ENCODE measurements at places on chromosomes 12 and 14. TPM values are rescaled to one million over a fixed set of nuclear protein-coding genes. Genes with fewer than 3 reads are reported as not detected.

- H3K4me3 ChIP-seq: no peak overlapping the region
- no peaks in the 10 kb centered on the region for H3K4me1 ChIP-seq
- H3K27me3 ChIP-seq: no peaks in the 10 kb centered on the region
- peaks cover 88% of the 10 kb centered on the region for H3K36me3 ChIP-seq
- DNase-seq: no peak
Measured at GRCh38 chr12:110330544-110330943, 49.5 kb downstream of the ATP2A2 start.

GRCh38 chr12:93786656-93787397 is 109.7 kb downstream of the CRADD start:
- no peaks in the 10 kb centered on the region for H3K4me1 ChIP-seq
- no peaks in the 10 kb centered on the region for H3K36me3 ChIP-seq
- DNase-seq: no peak
- H3K27me3 ChIP-seq: no peaks in the 10 kb centered on the region

- no peak for DNase-seq
- no peaks in the 10 kb centered on the region for H3K4me1 ChIP-seq
- no peak overlapping the region for H3K27ac ChIP-seq
- no peaks in the 10 kb centered on the region for H3K27me3 ChIP-seq
Measured at GRCh38 chr12:96033549-96034389, 1.6 kb downstream of the LTA4H start.

- peaks cover 39% of the 10 kb centered on the region for H3K27me3 ChIP-seq
- H3K36me3 ChIP-seq: no peaks in the 10 kb centered on the region
- H3K4me1 ChIP-seq: peaks cover 5% of the 10 kb centered on the region
- H3K4me3 ChIP-seq: no peak overlapping the region
Measured at GRCh38 chr12:47992776-47993175, 11.5 kb downstream of the COL2A1 start.

DNA sequence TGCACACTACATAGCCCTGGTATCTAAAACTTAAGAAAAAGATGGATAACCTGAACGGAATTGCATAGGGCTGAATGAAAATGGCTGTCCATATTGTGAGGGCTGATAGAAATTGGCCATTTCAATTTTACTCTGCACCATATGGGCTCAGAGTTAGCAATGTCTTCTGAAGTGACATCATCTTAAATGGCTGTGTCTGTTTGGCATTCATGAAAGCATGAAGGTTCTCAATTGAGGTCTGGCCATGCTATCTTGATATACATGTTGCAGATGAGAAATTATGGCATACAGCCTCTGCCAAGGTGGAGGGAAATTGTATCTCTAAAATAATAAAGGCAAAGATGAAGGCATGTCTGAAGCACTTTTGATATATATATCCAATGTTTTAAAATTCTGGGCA is 226.0 kb upstream of the PDE3A start:
- no peaks in the 10 kb centered on the region for H3K36me3 ChIP-seq
- no peak overlapping the region for H3K27ac ChIP-seq
- no peak for DNase-seq
- H3K4me3 ChIP-seq: no peak overlapping the region
- H3K27me3 ChIP-seq: no peaks in the 10 kb centered on the region
- no peaks in the 10 kb centered on the region for H3K4me1 ChIP-seq

GRCh38 chr14:102540315-102541028 is 30.9 kb upstream of the ANKRD9 start:
- H3K36me3 ChIP-seq: no peaks in the 10 kb centered on the region
- no peak overlapping the region for H3K4me3 ChIP-seq
- peaks cover 8% of the 10 kb centered on the region for H3K4me1 ChIP-seq
- no peak overlapping the region for H3K27ac ChIP-seq
- no peak for DNase-seq

DNA sequence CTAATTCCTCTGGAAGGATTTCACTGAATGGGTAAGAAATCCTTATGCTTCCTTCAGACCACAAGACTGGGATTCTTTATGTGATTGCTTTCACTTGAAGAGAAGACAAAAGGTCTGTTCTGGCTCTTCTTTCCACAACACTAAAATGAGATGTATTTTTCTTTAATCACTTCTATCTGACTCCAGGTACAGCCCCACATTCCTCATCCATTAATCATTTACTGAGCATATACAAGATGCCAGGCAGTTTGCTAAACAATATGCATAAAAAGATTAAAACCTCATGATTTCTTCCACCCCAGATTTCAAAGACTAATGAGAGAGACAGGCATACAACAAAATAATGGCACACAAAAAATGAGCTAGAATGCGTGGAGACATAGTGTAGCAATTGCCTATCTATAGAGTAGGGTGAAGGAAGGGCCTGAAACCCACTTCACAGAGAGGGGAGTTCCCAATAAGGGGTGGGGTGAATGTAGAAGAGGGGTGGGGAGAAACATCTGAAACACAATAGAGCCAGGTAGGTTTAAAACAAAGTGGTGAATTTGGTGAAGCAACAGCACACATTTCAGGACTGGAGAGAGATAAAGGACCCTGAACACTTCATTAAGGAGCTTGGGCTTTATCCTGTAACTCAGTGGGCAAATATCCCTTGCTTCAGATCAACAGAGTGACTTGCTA is 65.1 kb upstream of the PRB2 start:
- H3K4me3 ChIP-seq: no peak overlapping the region
- DNase-seq: no peak
- H3K4me1 ChIP-seq: peaks cover 7% of the 10 kb centered on the region
- H3K27ac ChIP-seq: no peak overlapping the region
- no peaks in the 10 kb centered on the region for H3K36me3 ChIP-seq

DNA sequence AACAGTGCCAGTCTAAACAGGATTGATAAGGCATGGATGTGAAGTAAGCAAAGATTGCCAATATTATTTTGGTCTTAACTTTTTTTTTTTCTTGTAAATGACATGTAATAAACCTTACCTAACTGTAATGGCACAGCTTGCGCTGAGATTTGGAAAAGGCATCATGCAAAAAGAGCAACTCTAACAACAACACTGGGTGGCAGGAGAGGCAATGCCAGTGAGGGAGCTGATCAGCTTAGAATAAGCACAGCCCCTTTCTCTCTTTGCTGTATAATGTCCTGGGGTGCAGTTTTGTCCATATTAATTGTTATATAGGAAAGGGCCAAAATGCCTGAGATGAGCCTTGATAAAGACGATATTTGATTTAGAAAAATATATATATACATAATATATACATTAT is 1589.7 kb upstream of the FLRT2 start:
- H3K36me3 ChIP-seq: no peaks in the 10 kb centered on the region
- H3K27me3 ChIP-seq: no peaks in the 10 kb centered on the region
- no peak overlapping the region for H3K4me3 ChIP-seq
- H3K4me1 ChIP-seq: no peaks in the 10 kb centered on the region
- H3K27ac ChIP-seq: no peak overlapping the region
- no peak for DNase-seq

GRCh38 chr14:25464772-25465171 is 414.8 kb upstream of the STXBP6 start:
- no peak overlapping the region for H3K4me3 ChIP-seq
- H3K27me3 ChIP-seq: no peaks in the 10 kb centered on the region
- H3K36me3 ChIP-seq: no peaks in the 10 kb centered on the region
- no peaks in the 10 kb centered on the region for H3K4me1 ChIP-seq
- DNase-seq: no peak

DNA sequence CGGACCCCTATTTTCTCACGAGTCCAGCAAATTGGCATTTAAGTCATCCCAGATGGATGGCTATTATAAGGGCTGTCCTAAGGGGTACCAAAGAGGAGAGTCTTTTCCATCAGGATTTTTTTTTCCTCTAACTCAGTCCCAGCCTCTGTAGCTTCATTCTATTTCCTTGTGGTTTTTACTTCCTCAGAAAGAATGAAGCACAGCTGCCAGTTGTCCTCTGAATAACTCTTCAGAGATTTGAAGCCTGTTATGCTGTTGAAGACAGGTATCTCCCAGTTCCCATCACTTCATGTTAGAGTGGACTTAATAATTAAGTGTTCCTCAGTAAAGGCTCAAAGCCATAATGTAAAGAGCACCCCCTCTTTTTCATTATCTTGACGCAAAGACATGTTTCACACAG is 48.5 kb upstream of the HOXC13 start:
- no peak for DNase-seq
- H3K27ac ChIP-seq: no peak overlapping the region
- H3K4me3 ChIP-seq: no peak overlapping the region
- no peaks in the 10 kb centered on the region for H3K27me3 ChIP-seq

DNA sequence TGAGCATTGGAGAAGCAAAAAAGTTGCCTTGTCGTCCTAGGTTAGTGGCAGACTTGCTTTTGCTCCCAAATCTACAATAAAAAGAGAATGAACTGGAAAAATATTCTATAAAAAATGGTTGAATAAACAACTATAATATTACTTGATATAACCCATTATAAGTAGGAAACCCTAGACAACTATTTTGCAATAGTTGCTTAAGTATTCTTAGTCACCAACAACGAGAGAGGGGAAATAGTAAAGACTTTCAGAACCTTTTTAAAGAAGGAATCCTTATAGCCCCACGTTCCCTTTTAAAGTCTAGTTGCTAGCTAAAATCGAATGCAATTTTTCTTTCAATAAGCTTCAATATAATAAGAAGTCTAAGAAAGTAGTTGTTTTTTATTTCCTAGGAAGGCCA is 17.5 kb downstream of the AQP6 start:
- H3K36me3 ChIP-seq: peaks cover 44% of the 10 kb centered on the region
- no peak overlapping the region for H3K4me3 ChIP-seq
- H3K27me3 ChIP-seq: no peaks in the 10 kb centered on the region

DNA sequence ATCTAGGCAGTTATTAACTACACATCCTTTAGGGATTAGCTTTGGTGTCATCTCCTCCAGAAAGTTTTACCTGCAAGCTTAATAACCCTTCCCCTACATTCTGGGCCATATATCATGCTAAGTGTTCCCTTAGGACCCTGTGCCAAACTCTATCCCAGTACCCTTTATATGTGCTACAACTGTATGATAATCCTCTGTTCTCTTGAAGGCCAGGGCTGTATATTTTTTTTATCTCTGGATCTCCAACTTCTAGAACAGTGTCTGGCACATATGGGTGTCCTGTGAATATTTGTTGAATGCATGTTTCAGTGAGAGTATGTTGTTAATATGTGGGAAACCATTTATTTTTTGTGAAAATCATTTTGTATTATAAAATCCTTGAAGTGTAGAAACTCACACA is 106.7 kb downstream of the PPM1A start:
- no peaks in the 10 kb centered on the region for H3K27me3 ChIP-seq
- H3K27ac ChIP-seq: no peak overlapping the region
- no peak overlapping the region for H3K4me3 ChIP-seq
- H3K4me1 ChIP-seq: peaks cover 2% of the 10 kb centered on the region

DNA sequence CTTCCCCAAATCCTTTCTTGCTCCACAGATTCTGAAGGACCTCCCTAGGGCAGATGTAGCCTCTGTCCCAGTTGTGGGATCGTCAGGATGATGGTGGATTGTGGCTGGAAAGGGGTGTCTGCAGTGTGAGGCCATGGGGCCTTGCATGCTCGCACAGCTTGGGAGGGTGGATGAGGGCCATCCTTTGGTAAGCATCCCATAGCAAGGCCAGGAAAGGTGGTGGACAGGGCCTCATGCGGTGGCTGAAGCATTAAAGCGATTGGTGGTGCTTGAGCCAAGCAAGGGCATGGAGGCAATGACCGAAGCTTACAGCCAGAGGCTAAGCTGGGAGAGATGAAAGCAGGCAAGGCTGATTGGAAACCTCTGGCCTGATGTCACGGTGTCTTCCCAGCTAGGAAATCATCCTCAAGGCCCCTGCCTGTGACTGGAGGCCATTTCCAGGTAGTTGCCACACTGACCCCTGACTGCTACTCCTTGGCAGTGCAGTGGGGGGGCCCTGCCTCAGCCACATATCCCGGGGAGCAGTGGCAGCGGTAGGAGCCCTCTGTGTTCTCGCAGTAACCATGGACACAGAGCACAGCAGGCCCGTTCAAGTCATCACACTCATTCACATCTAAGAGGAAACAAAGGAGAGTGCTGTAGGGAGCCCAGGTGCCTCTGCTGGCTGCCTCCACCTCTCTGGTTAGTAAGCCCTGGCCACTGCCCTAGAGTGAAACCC is 7.0 kb downstream of the ISCA2 start:
- H3K27ac ChIP-seq: peak overlapping the region; percentile 84
- H3K4me1 ChIP-seq: peaks cover 14% of the 10 kb centered on the region
- H3K4me3 ChIP-seq: no peak overlapping the region
- H3K36me3 ChIP-seq: no peaks in the 10 kb centered on the region
- no peak for DNase-seq
- no peaks in the 10 kb centered on the region for H3K27me3 ChIP-seq

- peaks cover 13% of the 10 kb centered on the region for H3K4me1 ChIP-seq
- DNase-seq: no peak
- H3K4me3 ChIP-seq: no peak overlapping the region
- H3K27ac ChIP-seq: no peak overlapping the region
Measured at GRCh38 chr12:124759841-124760503, 103.7 kb downstream of the SCARB1 start.

DNA sequence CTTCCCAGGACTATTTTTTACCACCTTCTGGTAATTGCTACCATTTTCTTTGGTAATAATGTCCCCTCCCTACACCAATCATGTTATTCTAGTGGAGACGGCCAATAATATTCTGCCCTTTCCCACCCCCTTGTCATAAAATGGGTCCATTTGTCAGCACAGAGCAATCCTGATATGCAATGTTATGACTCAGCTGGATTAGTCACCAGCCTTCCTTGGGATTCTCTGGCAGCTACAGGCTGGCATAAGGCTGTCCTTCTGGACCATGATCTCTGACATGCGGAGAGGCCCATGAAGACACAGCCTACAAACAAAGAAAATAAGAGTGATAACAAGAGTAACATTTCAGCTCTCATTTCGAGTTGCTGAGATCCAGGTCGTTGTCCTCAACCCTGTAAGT is 222.0 kb upstream of the CPNE8 start:
- H3K4me3 ChIP-seq: no peak overlapping the region
- DNase-seq: no peak
- no peaks in the 10 kb centered on the region for H3K36me3 ChIP-seq
- peaks cover 5% of the 10 kb centered on the region for H3K4me1 ChIP-seq

GRCh38 chr14:21860172-21860571 is 186.6 kb upstream of the OR4E1 start:
- H3K4me3 ChIP-seq: no peak overlapping the region
- no peak overlapping the region for H3K27ac ChIP-seq
- H3K27me3 ChIP-seq: no peaks in the 10 kb centered on the region
- H3K36me3 ChIP-seq: no peaks in the 10 kb centered on the region

Gene ANAPC5
- total RNA-seq: 103 TPM

Gene SSPN
- 0.86 TPM for total RNA-seq

Gene HOXC6
- not detected for total RNA-seq

Gene KRT75
- total RNA-seq: not detected

Gene TGM1
- total RNA-seq: 2.2 TPM

Gene CDH24
- 18.1 TPM for total RNA-seq

Gene SRRM4
- 1.1 TPM for total RNA-seq

Gene FSCB
- total RNA-seq: not detected

All from H1 (cell line).